NCI-H2081 (cell line): ENCODE measurements at places on chromosomes 5 and 9.

- no peak for DNase-seq
Observed at GRCh38 chr9:114371973-114372917, 15.5 kb downstream of the AKNA start.

DNA sequence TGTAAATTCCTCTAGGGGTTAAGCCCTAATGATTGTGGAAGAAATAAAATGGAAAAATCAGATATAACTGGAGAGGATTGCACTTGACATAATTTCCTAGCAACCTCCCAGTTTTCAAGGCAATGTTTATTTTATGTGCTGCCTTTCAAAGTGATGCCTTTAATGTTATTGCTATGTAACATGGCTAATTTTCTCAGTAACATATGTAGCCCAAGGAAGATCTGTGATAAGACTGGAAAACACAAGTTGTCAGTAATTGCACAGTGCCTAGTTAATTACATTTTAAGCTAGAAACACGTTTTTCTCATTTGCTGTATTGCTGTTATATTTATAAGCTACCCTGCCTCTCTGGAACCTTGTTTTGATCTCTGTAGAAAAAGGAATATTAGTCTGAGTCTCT is 49.2 kb upstream of the KCNN2 start:
- no peak for DNase-seq

GRCh38 chr9:93057703-93058354 is 672 bp upstream of the SUSD3 start:
- DNase-seq: no peak

DNA sequence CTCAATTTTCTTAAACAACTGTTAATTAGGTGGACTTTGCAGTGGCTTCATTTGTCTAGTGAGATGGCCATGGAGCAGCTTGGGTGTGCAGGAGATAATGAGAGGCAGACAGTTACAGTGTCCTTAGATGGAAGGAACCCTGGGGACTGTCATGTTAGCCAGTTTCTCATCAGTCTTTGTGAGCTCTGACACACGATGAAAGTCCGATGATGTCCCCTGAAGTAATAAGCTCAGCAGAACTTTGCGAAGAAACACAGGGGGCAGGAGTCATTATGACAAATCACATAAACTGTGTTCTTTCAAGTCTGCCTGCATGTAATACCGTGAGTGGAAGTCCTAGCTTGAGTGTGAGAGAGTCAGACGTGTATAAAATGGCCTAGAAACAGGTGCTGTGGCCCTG is 201.8 kb downstream of the DRD1 start:
- no peak for DNase-seq

DNA sequence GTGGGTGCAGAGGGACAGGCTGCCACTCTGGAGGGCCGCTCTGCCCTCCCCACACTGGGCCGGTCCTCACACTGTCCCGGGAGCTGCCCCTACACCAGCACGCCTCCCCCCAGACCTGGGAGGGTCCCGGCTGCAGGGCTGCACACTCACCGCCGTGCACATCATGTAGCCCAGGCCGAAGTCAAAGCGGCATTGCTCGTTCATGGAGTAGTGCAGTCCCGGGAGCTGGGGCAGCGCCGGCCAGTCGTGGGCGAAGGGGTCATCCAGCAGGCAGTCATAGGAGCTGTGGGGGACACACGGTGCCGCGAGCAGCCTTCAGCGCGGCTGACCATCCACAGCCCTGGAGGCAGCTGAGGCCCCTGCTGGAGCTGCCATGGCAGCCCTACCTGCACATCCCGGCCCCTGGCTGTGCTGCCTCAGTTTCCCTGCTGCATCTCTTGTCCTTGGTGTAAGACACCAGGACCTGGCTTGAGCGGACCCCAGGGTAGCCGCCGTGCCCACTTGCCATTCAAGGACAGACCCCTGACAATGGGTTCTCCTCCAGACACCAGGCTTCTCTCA is 93.2 kb downstream of the ZNF354C start:
- DNase-seq: no peak

DNA sequence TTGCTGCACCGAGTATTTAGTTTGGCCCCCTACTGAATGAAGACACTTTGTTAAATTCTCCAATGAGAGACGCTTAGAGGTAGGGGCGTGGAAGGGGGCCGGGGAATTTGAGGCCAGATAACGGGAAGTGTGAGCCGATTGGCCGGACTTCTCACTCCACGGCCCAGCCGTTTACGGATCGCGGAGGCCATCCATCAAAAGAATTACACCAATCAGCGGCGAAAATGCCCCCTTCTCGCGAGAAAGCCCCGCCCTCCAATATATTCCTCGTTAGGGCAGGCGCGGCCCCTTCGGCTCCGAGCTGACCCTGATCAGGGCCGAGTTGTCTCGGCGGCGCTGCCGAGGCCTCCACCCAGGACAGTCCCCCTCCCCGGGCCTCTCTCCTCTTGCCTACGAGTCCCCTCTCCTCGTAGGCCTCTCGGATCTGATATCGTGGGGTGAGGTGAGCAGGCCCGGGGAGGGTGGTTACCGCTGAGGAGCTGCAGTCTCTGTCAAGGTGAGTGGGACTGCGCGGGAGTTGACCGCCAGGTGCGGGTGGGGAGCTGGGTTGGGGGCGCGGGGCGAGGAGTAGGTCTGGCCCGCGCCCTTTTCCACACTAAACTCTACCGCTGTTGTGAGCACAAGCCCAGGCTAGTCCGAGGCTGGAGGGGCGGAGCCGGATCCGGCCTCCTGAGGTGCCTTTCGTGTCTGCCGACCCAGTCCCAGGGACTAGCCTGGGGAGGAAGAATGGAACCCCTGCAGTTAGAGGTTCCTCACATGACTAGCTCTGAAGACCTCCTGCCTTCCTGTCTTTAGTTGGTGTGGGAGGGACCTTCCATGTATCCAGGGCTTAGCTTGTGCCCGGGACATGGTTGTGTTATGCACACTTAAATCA is at the start of gene CCNG1:
Gene CCNG1, plus strand, starts transcription at position 287 of the 874 bp plus-strand sequence. CDS start 1,662 bp downstream, outside the sequence.
- DNase-seq: peak; percentile 97

- DNase-seq: no peak
Observed at GRCh38 chr9:130995086-130996011, 13.6 kb upstream of the LAMC3 start.

DNA sequence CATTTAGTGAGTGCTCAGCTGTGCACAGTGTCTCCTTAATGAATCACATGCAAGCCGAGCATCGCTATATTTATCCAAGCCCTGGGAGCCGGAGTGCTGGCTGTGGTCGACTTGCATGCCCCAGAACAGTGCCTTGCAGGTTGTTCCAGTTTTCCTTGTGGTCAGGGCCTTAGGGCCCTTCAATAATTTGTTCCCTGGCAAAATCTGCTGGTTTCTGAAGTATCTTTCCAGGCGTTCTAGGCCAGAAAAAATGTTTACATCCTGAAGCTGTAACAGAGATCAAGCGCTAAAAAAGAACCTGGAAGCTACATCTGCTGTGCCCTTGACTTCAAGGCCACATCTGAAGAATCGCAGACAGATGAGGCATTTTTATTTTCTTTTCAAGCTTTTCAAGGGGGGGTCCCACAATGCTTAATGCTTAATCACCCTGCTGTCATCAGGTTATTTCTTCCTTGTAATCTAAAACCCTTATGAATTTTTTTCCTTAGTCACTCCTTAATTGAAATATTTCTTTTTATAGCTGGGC is 105.8 kb downstream of the DOCK2 start:
- DNase-seq: no peak

GRCh38 chr5:170307575-170308465 is 10.2 kb upstream of the LCP2 start:
- DNase-seq: no peak

DNA sequence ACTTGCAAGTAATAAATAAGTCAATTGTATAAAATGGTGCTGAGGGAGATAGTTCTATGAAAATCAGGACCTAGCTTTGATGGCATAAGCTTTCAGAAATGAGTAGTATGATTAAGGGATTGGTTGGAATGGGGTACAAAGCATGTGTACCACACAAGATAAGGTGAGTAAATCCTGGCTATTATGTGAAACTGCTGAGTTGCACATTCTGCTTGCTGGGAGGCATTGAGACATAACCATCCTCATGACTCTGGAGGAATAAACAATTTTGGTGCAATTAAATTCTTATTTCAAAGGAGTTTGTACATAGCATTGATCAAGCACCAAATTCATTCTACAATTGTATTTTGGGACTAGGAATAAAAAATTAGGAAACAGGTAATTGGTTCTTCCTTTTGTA is 755.2 kb upstream of the ACO1 start:
- DNase-seq: no peak

DNA sequence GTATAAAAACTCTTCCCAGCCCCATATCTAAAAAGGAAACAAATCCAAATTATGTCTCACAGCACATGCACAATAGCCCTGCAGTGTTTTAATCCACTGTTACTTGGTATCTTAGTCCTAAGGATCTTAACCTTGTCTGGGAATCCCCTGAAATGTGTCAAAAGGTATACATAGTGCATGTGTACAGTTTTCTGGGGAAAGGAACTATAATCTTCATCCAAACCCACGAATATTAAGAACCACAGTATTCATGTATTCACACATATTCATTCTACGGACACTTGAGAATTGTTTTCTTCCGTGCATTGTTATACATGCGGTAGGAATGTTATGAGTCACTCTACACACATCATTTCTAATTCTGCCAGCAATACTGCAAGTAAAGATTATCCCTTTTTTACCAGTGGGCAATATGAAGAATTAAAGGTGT is 47.8 kb upstream of the SNX2 start:
- DNase-seq: no peak

DNA sequence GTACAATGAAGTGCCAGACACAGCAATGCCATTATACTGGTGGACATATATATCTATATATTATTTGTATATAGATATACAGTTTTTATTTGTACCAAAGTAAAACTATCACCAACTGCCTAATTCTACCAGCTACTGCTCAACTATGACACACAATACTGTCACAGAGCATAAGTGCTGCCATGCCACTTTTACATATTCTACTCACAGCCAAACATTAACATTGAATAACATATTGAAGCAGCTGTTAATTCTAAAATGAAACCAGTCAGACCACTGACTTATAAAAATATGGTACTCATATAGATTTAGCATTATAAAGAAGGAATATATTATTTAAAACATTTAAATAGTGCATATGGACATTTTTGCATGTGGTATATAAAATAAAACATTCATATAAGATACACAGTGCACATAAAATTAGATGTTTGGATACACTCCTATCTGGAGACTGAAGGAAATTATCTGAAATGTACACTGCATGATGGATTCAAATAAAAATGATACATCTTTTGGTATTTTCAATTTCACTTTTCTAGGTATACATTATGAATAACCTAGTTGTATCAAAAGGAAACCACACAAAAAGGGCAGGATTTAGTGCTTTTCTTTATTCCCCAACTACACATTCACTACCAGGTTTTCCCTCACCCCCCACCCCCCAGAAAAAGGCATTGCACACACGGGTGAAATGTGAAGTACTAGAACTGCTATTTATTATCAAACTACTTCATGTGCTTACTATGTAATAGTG is 48.9 kb downstream of the PKD2L2 start:
- no peak for DNase-seq

GRCh38 chr9:130990978-130991777 is 17.8 kb upstream of the LAMC3 start:
- DNase-seq: no peak

DNA sequence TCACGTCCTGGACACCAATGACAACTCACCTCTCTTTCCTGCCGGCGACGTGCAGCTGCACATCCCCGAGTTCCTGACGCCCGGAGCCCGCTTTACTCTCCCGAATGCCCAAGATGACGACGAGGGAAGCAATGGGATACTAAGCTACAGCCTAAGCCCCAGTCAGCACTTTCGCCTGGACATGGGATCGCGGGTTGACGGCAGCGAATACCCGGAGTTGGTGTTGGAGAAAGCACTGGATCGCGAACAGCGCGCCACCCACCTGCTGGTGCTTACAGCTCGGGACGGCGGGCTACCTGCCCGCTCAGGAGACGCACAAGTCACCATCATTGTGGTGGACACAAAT is 1.1 kb downstream of the PCDHAC1 start:
- DNase-seq: no peak

GRCh38 chr9:73118286-73118685 is 33.4 kb upstream of the ANXA1 start:
- DNase-seq: no peak

GRCh38 chr9:35267710-35268109 is 105.9 kb downstream of the UNC13B start:
- DNase-seq: no peak

GRCh38 chr9:9913276-9913832 is 699.4 kb downstream of the PTPRD start:
- no peak for DNase-seq

DNA sequence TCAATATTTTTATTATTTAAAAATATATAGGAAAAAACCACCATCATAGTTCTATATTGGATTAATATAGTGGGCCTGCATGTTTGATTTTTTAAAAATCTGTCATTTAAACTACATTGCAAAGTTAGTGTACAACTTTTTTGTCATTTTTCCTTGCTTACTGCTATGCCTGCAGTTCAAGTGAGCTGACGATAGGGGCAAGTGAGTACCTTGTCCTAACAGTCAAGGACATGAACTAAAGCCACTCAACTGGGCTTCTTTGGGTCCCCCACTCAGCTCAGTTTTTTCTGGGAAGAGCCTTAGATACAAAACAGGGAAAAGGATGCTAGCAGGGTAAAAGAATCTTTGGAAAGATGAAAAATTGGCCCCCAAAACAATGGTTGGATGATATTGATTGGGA is 269.9 kb downstream of the MAN2A1 start:
- DNase-seq: no peak

DNA sequence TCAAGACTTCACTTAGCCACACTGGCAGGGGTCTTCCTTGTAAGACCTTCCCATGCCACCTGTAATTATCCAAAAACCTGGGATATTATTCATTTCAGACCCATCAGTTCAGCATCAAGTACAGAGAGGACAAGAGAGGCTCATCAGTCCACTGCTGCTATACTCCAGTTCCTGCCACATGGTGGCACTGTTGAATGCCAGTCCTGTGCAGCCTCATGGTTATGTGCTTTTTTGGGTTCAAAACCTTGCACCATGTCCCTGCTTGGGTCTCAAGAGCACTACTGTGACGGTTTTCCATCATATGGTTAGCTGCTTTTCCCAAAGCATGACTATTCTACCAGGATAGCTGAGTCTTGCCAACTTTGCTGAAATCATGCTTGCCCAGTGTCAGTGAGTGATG is 8.5 kb downstream of the PTGS1 start:
- DNase-seq: no peak

- DNase-seq: no peak
Observed at GRCh38 chr5:145223582-145223981, 611.6 kb downstream of the PRELID2 start.
